Aorta (tissue), 5 donors: ENCODE measurements at places on chromosomes 4 and X. TPM values are rescaled to one million over a fixed set of nuclear protein-coding genes. Genes with fewer than 3 reads are reported as not detected.

Gene REPS2
- total RNA-seq, result 6.2 TPM

- H3K4me1 ChIP-seq, result no peaks in the 10 kb centered on the region
- no peaks in the 10 kb centered on the region for H3K27me3 ChIP-seq
- no peak overlapping the region for H3K27ac ChIP-seq
- DNase-seq, result no peak
- no peak overlapping the region for H3K4me3 ChIP-seq
Measured at GRCh38 chrX:155615938-155616337, 3.2 kb upstream of the TMLHE start.

DNA sequence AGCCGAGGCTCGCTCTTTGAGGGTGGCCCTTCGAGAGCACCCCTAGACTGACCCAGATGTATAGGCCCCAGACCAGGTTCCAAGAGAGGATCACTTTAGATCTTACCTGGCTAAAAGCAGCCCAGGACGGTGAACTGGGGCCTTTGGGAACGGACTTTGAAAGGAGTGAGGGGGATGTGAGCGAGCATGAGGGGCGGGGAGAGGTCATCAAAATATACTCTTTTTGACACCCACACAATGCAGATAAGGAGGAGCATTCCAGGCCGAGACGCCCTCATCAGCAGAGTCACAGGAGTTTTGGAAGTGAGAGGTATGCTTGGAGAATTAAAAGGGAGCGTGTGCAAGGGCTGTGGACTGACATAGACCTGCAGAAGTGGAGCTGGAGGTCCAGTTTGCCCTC, 528 bp downstream of the NSDHL start:
- DNase-seq, result no peak
- H3K27ac ChIP-seq, result no peak overlapping the region
- H3K36me3 ChIP-seq, result no peaks in the 10 kb centered on the region
- H3K4me1 ChIP-seq, result no peaks in the 10 kb centered on the region
- peak overlapping the region; percentile 57 for H3K4me3 ChIP-seq
- no peaks in the 10 kb centered on the region for H3K27me3 ChIP-seq

- H3K4me3 ChIP-seq, result no peak overlapping the region
- no peak for DNase-seq
- H3K27ac ChIP-seq, result no peak overlapping the region
Measured at GRCh38 chr4:108766058-108766457, 3.2 kb upstream of the ETNPPL start.
